ENCODE measurements at places on chromosomes 1 and 21.
A peak's percentile ranks its signal among the peaks of the same experiment; 100 is the strongest.

DNA sequence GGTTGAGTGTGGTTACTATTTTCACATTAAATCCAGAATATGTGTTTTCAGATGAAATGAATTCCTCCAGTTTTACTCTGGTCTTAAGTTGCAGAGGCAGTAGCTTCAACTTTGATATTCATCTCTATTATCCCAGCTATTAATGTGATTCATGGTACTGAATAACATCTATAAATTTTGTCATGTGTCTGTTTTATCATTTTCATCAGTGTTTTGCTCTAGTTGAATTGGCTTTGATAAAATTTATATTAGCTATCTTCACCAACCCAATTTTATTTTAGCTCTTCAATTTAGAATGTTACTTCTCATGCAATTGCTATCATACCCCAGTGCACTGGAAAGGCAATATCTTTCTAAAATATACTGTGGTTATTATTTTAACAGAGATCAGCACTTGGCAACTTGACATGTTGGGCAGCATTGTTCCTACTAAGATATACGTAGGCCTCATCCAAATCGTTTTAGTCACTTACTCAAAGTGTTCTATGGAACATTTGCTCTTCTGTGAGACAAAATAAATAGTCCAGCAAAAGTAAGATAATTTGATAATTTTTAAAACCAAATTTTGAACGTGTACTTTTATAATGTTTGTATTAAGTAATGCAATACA, 184.3 kb downstream of the NCAM2 start:
- DNase-seq, result no peak

DNA sequence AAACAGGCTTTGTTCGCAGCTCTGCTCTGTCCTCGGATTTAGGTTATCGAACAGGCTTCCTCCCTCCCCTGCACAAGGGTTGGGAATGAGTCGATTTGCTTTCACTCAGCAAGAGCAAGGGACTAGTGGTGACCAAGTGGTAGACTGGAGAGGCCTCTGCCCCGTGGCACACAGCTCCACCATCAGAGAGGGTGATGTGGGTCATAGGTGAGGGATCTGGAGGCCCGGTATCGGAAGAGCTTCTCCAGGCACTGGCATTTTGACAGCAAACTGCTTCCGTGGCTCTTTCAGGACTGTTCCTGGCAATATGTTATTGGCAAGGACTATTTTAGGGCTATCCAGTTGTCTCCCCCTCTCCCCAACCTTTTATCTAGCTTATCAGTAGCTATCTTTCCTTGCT, 3.1 kb upstream of the ELF3 start:
- no peak for DNase-seq

DNA sequence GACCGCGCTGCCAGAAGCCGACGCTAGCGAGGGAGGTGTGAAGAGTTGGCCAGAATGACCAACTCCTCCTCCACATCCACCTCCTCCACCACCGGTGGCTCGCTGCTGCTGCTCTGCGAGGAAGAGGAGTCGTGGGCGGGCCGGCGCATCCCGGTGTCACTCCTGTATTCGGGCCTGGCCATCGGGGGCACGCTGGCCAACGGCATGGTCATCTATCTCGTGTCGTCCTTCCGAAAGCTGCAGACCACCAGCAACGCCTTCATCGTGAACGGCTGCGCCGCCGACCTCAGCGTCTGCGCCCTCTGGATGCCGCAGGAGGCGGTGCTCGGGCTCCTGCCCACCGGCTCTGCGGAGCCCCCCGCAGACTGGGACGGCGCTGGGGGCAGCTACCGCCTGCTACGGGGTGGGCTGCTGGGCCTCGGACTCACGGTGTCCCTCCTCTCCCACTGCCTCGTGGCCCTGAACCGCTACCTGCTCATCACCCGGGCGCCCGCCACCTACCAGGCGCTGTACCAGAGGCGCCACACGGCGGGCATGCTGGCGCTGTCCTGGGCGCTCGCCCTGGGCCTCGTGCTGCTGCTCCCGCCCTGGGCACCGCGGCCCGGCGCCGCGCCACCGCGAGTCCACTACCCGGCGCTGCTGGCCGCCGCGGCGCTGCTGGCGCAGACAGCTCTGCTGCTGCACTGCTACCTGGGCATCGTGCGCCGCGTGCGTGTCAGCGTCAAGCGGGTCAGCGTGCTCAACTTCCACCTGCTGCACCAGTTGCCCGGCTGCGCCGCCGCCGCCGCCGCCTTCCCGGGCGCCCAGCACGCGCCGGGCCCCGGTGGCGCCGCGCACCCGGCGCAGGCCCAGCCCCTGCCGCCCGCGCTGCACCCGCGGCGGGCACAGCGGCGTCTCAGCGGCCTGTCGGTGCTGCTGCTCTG, 1.2 kb downstream of the GPR88 start:
- peak; percentile 24 for DNase-seq

DNA sequence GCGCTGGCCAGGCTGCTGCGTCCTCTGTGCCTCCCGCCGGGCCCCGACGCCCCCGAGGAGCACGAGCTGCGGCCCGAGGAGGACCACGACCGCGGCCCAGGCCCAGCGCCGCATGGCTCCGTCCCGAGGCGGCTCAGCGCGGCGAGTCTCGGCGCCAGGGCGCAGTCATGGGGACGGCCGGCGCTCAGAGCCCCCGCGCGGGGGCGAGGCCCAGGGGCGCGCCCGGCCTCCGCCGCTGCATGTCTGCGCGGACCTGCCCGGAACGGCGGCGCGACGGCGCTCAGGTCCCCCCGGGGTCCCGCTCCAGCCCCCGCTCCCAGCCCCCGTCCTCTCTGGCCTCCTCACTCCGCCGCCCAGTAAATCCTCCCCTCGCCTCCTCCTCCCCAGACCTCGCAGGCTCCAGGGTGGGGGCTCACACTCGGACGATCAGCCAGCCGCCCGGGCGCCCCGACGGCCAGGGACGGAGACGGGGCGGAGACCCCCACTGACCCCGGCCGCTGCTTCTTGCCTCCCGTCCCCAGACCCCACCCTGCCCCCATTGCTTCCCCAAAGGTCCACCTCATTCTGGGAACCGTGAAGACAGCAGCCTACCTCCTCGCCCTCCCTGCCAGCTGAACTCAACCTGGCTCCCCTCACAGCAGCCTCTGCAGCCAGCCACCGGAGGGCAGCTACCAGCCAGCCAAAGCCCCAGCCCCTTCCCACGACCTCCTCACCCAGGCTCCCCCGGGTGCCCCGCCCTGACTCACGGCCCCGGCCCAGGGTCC, at the start of gene C1QTNF12:
C1QTNF12 (minus strand) TSS at position 146 of the 764 bp plus-strand sequence; CDS start at position 114, 32 bp downstream.
- DNase-seq, result no peak

DNA sequence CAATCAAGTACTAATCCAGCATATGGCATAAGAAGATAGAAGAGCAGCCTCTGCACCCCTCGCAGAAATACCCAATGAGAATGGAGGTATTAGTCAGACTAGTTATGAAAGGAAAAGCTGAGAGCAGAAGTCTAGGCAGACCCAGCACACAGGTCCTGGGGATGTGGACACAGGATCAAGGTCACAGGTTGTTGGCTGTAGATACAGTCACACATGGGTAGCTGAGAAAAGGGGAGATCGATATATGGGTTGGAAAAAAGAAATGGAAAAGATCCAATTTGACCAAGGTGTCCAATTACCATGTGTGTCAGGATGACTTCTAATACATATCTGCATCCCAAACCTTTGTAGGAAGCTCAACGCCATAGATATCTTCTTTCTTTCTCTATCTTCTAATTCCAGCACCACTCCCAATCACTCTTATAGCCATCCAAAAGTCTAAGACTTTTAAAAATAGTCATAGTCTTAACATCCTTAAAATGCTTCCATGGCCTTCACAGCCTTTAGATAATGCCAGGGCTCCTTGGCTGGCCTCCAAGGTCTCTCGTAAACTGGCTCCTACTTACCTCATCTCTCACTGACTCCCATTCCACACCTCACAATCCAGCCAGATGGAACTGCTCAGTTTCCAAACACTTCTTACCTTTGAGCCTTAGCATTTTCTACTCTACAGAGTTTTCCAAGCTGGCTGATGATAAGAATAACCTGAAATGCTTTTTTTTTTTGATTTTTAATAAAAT, 8.3 kb upstream of the ZC3H11B start:
- DNase-seq, result no peak

DNA sequence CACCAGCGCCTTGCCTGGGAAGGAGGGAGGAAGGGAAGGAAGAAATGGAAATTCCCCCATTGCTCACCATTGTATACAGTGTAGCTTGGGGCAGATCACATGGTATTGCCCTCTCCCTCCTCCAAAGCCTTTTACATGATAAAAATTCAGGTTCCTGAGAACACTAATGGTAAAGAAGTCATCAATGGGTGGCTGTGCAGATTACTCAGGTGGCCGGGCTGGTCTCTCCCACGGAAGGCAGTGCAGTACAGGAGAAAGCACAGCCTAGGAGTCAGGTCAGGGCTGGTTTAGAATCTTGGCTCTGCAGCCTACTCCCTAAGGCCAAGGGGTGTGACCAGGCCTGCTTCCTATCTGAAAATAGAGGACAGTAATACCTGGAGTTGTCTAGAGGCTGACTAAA, 107.9 kb downstream of the SUSD4 start:
- DNase-seq, result no peak

DNA sequence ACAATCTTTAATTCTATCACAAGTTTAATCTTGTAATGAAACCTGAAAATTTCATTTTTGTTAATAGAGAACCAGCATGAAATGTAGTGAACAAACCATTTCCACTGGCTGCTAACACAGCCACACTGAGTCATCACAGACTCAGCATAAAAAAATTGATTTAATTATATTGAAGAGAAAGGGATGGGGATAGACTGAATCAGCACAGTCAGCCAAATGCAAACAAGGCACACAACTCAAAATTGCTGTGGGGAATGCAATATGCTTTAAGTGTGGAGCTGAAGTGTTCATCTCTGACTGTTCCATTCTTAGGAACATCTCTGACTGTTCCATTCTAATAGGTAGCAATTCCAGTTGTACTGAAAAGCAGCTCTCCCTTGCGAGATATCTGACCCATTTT, 299.8 kb downstream of the MRPL39 start:
- peak; percentile 78 for DNase-seq

DNA sequence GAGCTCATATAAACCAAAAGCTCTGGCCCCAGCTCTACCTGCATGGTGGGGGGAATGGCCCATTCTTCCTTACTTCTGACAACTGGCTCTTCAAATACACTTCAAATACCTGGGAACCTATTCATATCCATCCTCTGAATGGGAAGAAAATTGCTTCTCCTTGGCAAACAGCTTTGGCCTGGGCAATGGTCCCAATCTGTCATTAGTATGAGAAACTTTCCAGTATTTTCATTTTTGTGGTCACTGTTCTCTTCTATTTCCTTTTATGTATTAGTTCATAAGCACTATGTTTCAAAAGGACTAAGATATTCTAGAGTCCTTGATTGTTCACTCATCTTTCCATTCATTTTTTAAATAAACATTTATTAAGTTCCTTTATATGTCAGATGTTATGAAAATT, 5.2 kb upstream of the HSD3B2 start:
- DNase-seq, result peak; percentile 62

- DNase-seq, result no peak
Measured at GRCh38 chr1:205920861-205921569, 22.2 kb downstream of the SLC26A9 start.

DNA sequence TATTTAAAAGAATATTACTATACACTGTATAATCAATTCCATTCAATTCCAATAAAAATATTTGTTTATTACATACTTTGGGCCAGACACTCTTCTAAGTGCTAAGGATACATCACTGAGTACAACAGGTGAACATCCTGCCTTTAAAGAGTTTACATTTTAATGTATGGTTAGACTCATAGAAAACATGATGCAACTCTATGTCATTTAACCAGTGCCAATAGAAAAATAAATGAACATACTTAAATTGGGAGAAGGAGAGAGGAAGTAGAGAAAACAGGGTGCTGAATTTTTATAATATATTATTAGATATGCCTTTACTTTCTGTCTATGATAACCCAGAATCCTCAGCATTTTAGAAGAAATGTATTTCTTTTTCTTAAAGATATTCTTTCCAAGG, 119.2 kb downstream of the TSEN15 start:
- no peak for DNase-seq

- no peak for DNase-seq
Measured at GRCh38 chr1:204498981-204499380, 4.4 kb upstream of the PIK3C2B start.

DNA sequence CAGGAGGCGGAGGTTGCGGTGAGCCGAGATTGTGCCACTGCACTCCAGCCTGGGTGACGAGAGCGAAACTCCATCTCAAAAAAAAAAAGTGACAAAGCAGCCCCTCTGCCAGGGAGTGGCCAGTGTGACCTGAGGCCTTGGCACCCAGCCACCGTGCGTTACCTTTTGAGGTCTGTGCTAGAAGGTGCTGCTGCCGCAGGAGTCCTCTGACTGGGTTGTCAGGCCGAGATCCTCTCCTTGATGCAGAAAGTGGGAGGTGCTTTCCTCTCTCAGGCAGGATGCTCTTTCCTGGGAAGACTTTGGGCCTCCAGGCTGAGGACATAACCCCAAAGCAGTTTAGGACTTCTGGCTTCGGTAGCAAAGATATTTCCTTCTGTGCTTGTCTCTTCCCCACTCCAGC, 280.5 kb upstream of the VAMP3 start:
- no peak for DNase-seq

- DNase-seq, result no peak
Measured at GRCh38 chr1:38097284-38097898, 50.8 kb upstream of the POU3F1 start.

- DNase-seq, result no peak
Measured at GRCh38 chr1:13771745-13772144, 71.8 kb downstream of the PRDM2 start.

- no peak for DNase-seq
Measured at GRCh38 chr1:38186566-38186965, 140.0 kb upstream of the POU3F1 start.

- no peak for DNase-seq
Measured at GRCh38 chr1:23083714-23084480, 64.6 kb downstream of the KDM1A start.

- DNase-seq, result no peak
Measured at GRCh38 chr1:234214129-234214910, 158.9 kb upstream of the COA6 start.

- no peak for DNase-seq
Measured at GRCh38 chr1:159756397-159756796, 24.4 kb upstream of the DUSP23 start.

- DNase-seq, result peak; percentile 60
Measured at GRCh38 chr1:214280386-214281020, 456 bp upstream of the SMYD2 start.

GRCh38 chr1:159011751-159012150, 2.0 kb downstream of the IFI16 start:
- DNase-seq, result no peak

DNA sequence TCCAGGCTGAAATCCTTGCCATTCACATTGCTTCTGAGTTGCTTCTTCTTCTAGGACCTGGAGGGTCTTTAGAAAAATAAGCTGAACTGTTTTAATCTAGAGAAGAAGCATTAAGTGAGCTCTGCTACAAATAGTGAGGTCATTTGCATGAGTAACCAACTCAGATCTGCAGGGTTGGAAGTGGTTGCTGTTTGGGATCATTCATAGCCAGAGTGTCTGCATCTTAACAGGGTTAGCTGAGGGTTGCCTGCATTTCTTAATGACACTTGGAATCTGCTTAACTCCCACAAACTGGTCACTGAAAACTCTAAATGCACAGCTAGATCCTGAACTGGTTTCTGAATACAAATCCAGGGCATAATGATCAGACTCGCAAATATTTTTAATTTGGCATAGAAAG, 9.9 kb downstream of the CNIH3 start:
- peak; percentile 77 for DNase-seq

- DNase-seq, result peak; percentile 19
Measured at GRCh38 chr1:38990386-38990737, 714 bp upstream of the AKIRIN1 start.
